Osteoblast (primary cell): ENCODE measurements at places on chromosomes 16 and 17. TPM values are rescaled to one million over a fixed set of nuclear protein-coding genes. Genes with fewer than 3 reads are reported as not detected.
A peak's percentile ranks its signal among the peaks of the same experiment; 100 is the strongest.

DNA sequence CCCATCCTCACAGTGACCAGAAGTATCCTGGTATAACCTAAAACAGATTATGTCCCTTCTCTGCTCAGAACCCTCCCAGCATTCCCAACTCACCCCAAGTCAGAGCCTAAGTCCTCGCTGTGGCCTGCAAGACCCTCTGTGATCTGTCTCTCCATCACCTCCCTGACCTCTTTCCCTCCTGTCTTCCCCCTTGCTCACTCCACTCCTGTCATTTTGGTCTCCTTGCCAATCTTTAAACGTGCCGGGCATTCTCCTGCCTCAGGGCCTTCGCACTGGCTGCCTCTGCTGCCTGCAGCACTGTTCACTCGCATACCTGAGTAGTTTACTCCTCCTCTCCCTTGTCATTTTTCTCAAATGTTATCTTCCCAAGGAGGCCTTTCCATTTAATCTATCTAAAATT is 97.7 kb downstream of the GSG1L start:
- DNase-seq: no peak

Gene OR3A3
- not detected in 2 replicates for total RNA-seq

DNA sequence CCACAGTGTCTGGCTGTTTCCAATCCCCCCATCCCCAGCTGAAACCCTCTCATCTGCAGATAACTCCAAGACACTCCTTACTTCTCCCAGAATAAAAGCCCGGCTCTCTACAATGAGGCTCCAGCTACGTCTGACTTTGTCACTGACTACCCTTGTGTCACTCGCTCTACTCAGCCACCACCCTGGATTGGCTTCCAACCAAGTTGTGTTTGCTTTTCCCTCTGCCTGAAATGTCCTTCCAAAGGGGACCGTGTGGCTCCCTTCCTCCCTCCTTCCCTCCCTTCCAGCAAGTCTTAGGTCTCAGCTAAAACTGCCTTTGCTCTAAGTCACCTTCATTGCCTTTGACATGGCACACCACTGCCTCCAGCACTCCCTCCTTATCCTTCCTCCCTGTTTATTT is 42.8 kb downstream of the CDH1 start:
- no peak for DNase-seq

GRCh38 chr17:29124135-29124924 is 55.9 kb downstream of the MYO18A start:
- peak; percentile 96 for DNase-seq

- no peak for DNase-seq
These were observed 34.1 kb upstream of the WWOX start for GRCh38 chr16:78065319-78065718.

Gene PPL
- total RNA-seq: 24.2 and 27.1 TPM in 2 replicates

Gene PRAC1
- 0.88 TPM in 1 of 2 replicates, not detected in the other for total RNA-seq

- peak; percentile 83 for DNase-seq
These were observed 142.1 kb upstream of the RPH3AL start for GRCh38 chr17:494601-495265.

DNA sequence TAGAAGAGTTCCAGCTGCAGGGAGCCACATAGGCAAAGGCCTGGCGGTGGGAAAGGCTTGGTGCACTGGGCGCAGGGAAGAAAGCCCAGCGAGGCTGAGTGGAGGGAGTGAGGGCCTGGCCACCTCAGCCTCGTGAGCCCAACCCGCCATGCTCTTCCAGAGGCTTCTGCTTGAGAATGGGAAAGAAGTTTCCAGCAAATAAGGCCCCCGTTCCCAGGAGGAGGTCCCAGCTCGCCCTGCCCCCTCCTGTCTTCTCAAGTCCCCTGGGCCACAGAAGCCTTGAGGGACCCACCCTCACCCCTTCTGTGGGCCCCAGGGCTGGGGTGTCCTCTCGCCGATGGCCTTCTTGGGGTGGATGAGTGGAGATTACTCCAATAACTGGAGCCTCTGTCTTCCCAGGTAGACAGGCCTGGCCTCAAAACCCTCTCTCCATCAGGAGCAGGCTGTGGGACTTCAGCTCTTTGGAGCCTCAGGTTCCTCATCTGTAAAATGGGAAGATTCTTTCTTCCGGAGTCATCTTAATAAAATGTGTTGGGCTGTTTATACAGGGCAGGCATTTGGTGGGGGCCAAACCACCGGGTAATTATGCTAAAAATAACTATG is 933 bp upstream of the SNN start:
- no peak for DNase-seq

GRCh38 chr17:30992551-30992950 is 21.7 kb downstream of the RNF135 start:
- no peak for DNase-seq

Gene CFAP97D1
- under 0.01 TPM in 1 of 2 replicates, not detected in the other for total RNA-seq

Gene CCL5
- total RNA-seq: under 0.01 and 0.36 TPM in 2 replicates

DNA sequence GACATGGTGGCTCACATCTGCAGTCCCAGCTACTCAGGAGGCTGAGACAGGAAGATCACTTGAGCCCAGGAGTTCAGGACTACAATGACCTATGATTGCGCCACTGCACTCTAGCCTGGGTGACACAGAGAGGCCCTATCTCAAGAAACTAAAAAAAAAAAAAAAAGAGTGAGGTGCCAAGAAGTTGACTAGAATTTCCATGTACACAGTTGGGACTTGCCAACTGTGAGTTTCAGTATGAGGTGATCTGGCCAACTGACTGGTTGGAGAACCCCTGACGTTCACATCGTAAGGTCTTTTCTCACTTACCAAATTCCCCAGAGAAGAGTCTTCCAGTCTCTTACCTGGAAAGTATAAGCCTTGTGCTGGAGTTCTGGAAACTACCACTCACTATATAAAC is 3.1 kb upstream of the MED11 start:
- DNase-seq: no peak

Gene SLC9A5
- 2.9 and 3.6 TPM in 2 replicates for total RNA-seq

Gene DOC2A
- total RNA-seq: not detected in 2 replicates

Gene RRAD
- 3.2 and 4.3 TPM in 2 replicates for total RNA-seq

- no peak for DNase-seq
These were observed 10.2 kb downstream of the RNF112 start for GRCh38 chr17:19421219-19421618.

Gene ST6GALNAC1
- 0.72 TPM in 1 of 2 replicates, not detected in the other for total RNA-seq

- peak; percentile 10 for DNase-seq
These were observed 214.4 kb downstream of the C16orf78 start for GRCh38 chr16:49588026-49588425.

DNA sequence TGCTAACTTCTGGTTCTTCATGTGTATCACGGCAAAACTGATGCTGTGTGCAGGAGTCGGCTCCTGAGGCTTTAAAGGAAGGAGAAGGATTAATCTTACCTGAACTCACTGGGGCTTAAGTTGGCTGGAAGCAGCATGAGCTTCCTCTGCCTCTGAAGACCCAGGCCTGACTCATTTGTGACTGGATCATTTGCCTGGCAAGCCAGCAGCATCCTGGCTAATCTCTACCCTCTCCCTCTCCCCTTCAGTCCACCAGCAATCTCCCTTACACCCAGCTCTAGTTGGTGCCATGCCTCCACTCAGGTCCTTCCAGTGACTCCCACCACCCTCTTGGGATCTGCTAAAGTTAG is 150.3 kb downstream of the IRX3 start:
- DNase-seq: peak; percentile 74

- DNase-seq: peak; percentile 63
These were observed 39.5 kb downstream of the DYNLRB2 start for GRCh38 chr16:80580109-80580832.

DNA sequence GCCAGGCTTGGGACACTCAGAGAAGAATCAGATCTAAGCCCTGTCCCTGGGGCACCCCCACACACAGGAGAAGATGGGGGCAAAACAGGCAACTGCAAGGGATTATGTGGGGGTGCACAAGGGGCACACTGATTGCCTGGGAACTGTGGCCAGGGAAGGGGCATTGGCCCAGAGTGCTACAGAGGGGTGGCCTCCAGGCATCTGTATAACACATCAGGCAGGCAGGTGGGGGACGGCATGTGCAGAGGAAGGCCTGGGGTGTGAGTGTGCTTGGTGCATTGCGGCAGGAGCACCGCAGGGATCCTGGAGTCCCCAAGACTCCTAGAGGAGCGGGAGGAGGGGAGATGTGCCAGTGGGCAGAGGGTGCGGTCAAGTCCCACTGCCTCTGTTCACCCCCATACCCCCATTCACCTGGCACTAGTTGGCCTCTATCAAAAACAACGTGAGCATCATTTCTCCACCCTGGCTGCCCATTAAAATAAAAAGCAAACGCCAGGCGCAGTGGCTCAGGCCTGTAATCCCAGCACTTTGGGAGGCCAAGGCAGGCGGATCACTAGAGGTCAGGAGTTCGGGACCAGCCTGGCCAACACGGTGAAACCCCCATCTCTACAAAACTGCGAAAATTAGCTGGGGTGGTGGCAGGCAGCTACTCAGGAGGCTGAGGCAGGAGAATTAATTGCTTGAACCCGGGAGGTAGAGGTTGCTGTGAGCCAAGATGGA is 41.5 kb downstream of the C16orf82 start:
- no peak for DNase-seq

DNA sequence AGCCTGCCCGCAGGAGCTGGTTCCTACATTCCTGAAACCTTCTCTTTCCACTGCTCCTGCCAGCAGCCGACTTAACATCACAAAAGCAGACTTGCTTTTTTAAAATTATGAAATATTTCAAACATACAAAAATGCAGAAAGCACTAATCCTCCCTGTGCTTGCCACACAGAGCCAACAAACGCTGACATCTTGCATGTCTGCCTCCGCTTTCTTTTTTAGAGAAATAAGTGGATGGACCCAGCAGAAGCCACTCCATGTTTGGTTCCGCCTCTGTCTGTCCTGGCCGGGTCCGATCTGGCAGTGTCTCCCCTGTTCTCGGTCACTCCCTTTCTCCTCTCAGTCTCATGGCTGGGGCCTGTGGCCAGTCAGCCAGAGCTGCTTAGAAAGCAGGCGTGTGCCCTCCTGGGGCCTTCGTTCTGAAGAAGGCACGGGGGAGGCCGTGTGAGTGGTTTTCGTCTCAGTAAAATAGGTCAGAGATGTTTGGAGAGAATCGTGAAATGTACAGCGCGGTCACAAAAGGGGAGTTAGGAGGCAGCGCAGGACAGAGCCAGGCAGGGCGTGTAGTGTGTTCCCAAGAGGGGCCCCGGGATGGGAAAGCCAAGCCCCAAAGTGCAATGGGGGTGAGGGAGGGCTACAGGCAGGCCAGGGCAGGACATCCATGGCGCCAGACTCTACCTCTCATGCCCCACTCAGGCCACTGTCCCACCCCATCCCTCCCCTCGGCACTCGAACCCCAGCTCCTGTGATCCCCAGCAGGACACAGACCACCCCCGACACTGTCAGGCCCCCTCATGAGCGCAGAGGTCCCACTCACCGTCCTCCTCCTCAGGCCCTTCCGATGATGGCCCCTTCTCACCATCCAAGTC is 23.2 kb downstream of the MXRA7 start:
- no peak for DNase-seq

- DNase-seq: no peak
These were observed 25.9 kb upstream of the PHB1 start for GRCh38 chr17:49440581-49440980.

Gene FBXO39
- 0.36 and 0.59 TPM in 2 replicates for total RNA-seq

Gene CA7
- total RNA-seq: not detected in 2 replicates

Gene EMC8
- total RNA-seq: 28.6 and 30.1 TPM in 2 replicates

DNA sequence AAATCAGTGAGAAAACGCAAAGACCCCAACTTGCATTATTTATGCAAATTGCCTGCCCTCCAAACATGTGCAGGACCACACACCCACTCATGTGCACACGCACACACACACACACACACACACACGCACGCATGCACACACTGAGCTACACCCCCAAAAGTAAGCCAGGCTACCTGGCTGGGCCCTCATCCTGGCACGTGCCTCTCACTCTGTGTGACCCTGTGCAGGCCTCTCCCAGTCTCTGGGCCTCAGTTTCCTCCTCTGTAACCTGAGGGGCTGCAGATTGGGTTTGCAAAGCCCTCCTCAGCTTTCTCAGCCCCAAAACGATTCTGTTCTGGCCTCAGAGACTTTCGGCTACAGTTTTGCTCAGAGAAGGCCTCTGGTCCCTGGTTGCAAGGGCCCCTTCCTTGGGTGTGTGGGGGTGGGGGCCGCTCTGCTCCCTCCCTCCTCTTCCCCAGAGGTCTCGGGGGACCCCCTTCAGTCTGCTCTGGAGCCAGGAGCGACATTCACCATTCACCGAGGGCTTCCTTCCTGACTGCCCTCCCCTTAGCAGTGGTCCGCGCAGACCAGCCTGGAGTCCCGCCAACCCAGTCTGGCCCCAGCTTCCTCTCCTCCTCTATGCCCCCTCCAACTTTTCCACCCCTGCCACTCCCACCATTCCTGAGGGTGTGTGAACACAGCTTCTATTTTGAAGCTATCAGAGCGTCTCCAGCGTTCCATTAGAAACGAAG is 5.4 kb upstream of the PIK3R6 start:
- no peak for DNase-seq

DNA sequence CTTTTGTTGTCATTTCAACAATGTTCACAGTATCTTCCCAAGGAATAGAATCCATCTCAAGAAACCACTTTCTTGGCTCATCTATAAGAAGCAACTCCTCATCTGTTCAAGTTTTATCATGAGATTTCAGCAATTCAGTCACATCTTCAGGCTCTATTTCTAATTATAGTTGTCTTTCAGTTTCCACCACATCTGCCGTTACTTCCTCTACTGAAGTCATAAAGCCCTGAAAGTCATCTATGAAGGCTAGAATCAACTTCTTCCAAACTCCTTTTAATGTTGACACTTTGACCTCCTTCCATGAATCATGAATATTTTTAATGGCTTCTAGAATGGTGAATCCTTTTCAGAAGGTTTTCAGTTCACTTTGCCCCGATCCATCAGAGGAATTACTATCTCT is 102.1 kb downstream of the CDH13 start:
- no peak for DNase-seq

Gene STX1B
- 0.72 and 2.9 TPM in 2 replicates for total RNA-seq

Gene HEATR3
- total RNA-seq: 19.5 and 20.6 TPM in 2 replicates

Gene LGALS9B
- not detected in 2 replicates for total RNA-seq

Gene DNAH9
- total RNA-seq: not detected in 2 replicates
